ENCODE measurements at places on chromosomes 1 and 21. TPM values are rescaled to one million over a fixed set of nuclear protein-coding genes. Genes with fewer than 3 reads are reported as not detected.

DNA sequence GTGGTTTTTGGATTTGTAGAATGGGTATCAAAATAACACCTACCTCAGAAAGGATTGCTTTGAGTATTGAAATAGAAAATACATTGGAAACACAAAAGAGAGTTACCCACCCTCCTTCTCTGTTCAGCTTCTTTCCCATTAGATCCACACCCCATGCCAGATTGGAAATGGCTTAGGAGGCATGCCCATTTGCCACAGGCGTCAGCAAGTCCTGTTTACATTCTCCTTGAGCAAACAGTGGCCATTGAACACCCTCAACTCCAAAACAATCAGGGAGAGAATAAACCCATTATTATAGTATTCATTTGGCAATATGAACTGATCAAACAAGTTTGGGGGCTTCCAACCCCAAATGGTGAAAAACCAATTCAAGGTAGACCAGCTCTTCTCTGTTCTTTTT lies 2.4 kb downstream of the ELAPOR1 start:
- no peak overlapping the region for H3K4me3 ChIP-seq
- peaks cover 6% of the 10 kb centered on the region for H3K27me3 ChIP-seq
- H3K27ac ChIP-seq: peak overlapping the region; percentile 28
- no peaks in the 10 kb centered on the region for H3K36me3 ChIP-seq

GRCh38 chr21:25298512-25299491 lies 308.5 kb downstream of the MRPL39 start:
- no peaks in the 10 kb centered on the region for H3K36me3 ChIP-seq
- H3K27ac ChIP-seq: no peak overlapping the region
- H3K4me1 ChIP-seq: no peaks in the 10 kb centered on the region
- H3K27me3 ChIP-seq: no peaks in the 10 kb centered on the region
- H3K4me3 ChIP-seq: no peak overlapping the region

GRCh38 chr1:60224523-60224922 lies 151.0 kb upstream of the C1orf87 start:
- H3K36me3 ChIP-seq: no peaks in the 10 kb centered on the region
- no peaks in the 10 kb centered on the region for H3K27me3 ChIP-seq
- no peak for DNase-seq
- H3K4me1 ChIP-seq: no peaks in the 10 kb centered on the region
- H3K4me3 ChIP-seq: no peak overlapping the region

DNA sequence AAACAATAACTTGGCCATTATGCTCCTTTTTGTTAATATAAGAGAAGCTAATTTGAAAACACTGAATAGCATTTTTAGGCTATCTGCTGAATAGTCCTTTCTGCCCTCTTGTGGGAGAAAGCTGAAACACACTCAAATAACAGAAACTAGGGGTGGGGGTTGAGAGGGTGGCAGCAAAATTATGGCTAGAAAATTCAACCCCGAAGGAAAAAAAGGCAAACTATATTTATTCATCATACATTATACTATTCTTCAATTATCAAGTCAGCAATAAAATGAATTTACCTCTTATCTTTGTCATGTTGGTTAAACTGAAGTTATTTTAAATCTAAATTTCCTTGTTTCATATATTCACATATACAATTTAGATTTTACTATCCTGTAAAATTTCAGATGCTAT lies 255.9 kb downstream of the FAF1 start:
- H3K4me3 ChIP-seq: no peak overlapping the region
- DNase-seq: no peak
- no peaks in the 10 kb centered on the region for H3K36me3 ChIP-seq
- no peak overlapping the region for H3K27ac ChIP-seq
- H3K4me1 ChIP-seq: no peaks in the 10 kb centered on the region
- no peaks in the 10 kb centered on the region for H3K27me3 ChIP-seq

- peak overlapping the region; percentile 93 for H3K27ac ChIP-seq
- no peaks in the 10 kb centered on the region for H3K27me3 ChIP-seq
- DNase-seq: peak; percentile 93
Observed at GRCh38 chr1:202615501-202616354, 94.5 kb downstream of the SYT2 start.

DNA sequence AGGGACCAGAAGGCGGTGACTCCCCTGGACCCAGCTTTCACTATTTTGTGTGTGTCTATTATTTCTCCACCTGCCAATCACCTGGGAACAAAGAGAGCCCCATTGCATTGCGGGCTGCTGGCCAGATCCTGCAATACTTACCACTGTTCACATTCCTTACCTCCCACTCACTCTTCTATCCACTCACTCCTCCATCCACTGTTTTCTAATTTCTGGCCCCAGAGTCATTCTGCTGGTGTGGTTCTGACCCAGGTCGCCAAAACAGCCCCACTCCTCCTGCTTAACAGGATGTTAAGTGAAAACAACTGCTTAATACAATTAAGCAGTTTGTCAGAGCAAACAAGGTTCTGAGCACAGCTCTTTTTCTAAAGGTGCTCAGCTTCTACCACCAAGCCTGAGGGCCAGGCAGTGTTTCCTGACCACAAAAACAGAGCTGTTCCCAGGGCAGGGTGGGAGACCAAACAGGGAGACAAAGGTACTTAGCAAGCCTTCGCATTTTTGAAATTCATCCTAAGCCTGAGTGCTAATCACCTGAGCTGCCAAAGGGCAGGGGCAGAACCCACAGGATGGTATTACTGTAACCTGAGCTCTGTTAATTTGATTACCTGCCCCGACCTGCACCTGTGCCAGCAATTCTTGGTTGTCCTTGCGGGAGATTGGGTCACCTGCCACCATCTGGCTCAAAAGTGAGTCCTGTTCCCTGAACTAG lies 38.5 kb upstream of the EFCAB14 start:
- H3K27ac ChIP-seq: no peak overlapping the region
- no peaks in the 10 kb centered on the region for H3K4me1 ChIP-seq
- no peak overlapping the region for H3K4me3 ChIP-seq
- no peak for DNase-seq
- H3K27me3 ChIP-seq: no peaks in the 10 kb centered on the region
- no peaks in the 10 kb centered on the region for H3K36me3 ChIP-seq

DNA sequence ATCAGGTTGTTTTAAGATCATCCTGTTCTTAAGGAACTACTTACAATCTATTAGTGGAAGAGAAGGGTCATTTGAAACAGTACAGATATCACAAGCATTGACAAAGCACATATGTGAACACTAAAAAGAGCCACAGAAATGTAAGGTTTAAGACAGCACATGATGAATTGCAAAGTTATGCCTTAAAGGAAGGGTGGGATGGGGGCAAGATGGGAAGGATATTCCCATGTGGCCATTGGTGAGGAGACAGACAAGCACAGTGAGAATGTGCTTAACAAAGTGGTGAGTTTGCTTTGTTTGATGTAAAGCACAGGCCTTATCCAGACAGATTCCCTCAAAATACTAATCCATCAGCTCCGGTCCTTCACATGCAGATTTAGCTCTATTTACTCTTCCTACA lies 151.6 kb upstream of the IVNS1ABP start:
- no peak overlapping the region for H3K27ac ChIP-seq
- no peaks in the 10 kb centered on the region for H3K4me1 ChIP-seq
- H3K27me3 ChIP-seq: no peaks in the 10 kb centered on the region
- H3K4me3 ChIP-seq: no peak overlapping the region

GRCh38 chr1:176717066-176717750 lies 254.2 kb downstream of the PAPPA2 start:
- DNase-seq: no peak
- no peak overlapping the region for H3K27ac ChIP-seq
- H3K4me3 ChIP-seq: no peak overlapping the region

DNA sequence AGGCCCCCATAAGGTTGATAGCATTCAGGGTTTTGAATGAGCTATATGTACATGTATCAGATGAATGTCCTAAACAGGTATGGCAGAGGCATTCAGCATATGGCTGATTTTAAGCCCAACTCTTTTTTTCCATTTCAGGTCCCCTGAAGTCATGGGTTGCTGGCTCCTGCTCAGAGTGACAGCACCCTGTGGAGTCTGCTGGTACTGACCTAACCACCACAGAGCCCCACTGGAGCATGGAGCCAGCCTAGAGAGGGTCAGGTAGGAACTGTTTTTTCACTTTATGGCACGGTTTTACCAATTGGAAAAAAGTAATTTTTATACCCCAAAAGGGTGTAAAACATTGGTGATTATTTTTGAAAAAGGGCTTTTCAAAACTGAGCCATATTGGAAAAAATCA lies 82.5 kb upstream of the MPC2 start:
- no peaks in the 10 kb centered on the region for H3K27me3 ChIP-seq
- H3K27ac ChIP-seq: no peak overlapping the region
- no peak for DNase-seq
- H3K36me3 ChIP-seq: peaks cover 12% of the 10 kb centered on the region
- no peak overlapping the region for H3K4me3 ChIP-seq

DNA sequence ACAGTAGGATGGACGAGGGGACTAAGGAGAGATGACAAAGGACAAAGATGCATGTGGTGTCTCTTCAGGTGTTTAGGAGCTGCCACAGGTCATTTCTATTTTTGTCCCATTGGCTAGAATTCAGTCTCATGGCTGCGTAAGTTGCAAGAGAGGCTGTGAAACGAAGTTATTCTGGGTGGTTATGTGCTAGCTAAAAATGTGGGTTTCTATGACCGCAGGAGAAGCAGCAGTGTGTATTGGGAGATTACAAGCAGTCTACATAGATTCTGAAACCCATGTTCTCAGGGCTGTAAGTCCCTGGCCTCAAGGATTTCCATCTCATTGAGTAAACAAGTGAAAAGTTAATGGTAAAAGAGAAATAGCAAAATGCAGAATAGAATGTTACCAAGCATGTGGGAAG lies 110.7 kb downstream of the SPATA46 start:
- peaks cover 16% of the 10 kb centered on the region for H3K27me3 ChIP-seq
- no peak overlapping the region for H3K27ac ChIP-seq
- DNase-seq: no peak
- no peak overlapping the region for H3K4me3 ChIP-seq
- H3K4me1 ChIP-seq: no peaks in the 10 kb centered on the region
- H3K36me3 ChIP-seq: no peaks in the 10 kb centered on the region

DNA sequence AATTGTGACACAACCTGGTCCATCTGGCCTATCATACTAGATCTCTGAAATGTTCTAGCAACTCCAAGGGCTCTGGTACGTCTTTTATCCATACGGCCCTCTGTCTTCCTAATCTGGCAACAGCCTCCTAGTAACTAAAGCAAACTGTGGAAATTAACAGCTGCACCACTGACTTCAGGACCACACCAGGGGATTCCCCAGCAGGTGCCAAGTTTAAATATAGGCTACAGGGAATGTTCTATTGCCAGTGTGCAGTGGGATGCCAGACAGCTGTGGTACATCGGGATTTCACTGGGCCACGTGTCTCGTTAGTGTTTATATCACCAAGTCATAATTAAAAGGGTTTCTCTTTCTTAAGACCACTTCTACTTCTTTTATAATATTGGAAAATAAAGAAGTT lies 94.3 kb downstream of the RGS2 start:
- no peaks in the 10 kb centered on the region for H3K4me1 ChIP-seq
- no peaks in the 10 kb centered on the region for H3K27me3 ChIP-seq
- no peaks in the 10 kb centered on the region for H3K36me3 ChIP-seq
- no peak overlapping the region for H3K27ac ChIP-seq

DNA sequence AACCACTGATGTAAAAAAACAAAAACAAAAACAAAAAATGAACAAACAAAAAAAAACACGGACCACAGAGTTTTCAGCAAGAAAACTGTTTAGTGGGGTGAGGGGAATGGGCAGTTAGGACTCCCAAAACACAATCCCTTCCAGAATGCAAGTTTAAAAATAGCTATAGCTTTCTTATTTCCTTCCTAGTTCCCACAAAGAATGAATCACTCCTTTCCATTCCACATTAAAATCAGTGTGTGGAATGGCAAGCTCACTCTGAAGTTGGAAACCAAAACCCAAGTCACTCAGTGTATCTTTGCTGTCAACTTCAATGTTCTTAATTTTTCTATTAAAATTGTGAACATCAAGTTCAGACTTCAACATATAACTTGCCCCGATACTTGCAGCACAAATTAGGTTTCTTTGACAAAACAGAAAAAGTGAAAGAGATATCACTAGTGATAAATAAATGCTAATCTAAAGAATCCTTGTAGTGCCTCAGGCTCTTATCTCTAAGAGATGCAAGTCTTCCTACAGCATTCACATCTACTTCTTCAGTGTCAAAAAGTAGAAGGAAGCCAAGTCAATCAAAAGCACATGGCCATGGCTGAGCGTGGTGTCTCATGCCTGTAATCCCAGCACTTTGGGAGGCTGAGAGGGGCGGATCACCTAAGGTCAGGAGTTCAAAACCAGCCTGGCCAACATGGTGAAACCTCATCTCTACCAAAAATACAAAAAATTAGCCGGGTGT lies 45.5 kb downstream of the TOR3A start:
- DNase-seq: peak; percentile 45
- peaks cover 51% of the 10 kb centered on the region for H3K4me1 ChIP-seq
- peaks cover 90% of the 10 kb centered on the region for H3K36me3 ChIP-seq

DNA sequence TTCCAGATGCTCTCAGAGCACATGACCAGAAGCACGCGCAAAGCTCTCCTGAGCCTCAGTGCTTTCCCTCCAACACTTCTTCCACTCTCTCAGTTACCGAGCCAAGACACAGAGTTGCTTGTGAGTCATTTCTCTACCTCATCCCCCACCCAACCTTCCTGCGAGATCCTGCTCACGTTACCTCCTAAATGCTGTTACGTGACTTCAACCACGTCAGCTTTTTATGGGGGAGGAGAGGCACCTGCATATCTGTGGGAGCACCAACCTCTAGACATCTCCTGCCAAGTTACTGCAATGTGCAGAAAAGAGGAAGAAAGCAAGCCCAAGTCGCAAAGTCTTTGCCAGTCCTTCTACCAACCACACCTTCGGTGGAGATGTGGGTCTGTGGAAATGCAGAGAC lies 27.2 kb upstream of the ERG start:
- no peaks in the 10 kb centered on the region for H3K36me3 ChIP-seq
- no peaks in the 10 kb centered on the region for H3K4me1 ChIP-seq
- H3K4me3 ChIP-seq: no peak overlapping the region
- DNase-seq: no peak
- H3K27me3 ChIP-seq: peaks cover 7% of the 10 kb centered on the region

- no peak overlapping the region for H3K4me3 ChIP-seq
- peak overlapping the region; percentile 83 for H3K27ac ChIP-seq
- no peaks in the 10 kb centered on the region for H3K36me3 ChIP-seq
- peaks cover 69% of the 10 kb centered on the region for H3K4me1 ChIP-seq
- DNase-seq: no peak
- no peaks in the 10 kb centered on the region for H3K27me3 ChIP-seq
Observed at GRCh38 chr1:245875581-245876261, 631.4 kb downstream of the SMYD3 start.

DNA sequence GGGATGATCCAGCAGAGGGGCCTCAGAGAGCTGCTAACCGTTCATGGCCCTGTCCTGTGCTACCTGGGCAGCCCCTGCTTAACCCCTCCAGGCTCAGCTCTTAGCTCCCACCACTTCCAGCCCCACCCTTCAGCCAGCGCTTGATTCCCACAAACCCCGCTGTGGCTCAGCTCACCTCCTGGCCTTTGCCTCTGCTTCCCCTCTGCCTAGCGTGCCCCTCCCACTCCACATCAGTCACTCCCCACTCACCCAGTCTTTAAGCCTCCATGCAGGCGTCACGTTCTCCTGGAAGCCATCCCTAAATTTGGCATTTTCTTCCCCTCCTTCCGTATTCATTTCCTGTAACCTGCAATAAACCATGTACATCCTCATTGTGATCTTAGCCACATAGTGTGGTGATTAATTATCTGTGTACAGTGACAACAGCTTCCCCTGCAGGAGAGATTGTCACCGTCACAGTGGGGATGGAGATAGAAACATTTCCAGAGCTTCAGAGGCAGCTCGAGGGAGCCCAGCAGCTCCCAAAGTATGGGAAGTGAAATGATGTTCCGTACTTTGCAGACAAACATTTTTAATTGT lies 65.5 kb downstream of the EPHB2 start:
- no peaks in the 10 kb centered on the region for H3K4me1 ChIP-seq
- DNase-seq: no peak

The LRP8 gene
- 15.6 TPM for total RNA-seq

The DNALI1 gene
- 1.0 TPM for total RNA-seq

Measured in SJSA1 (cell line).